ENCODE measurements at places on chromosomes 12 and 14. TPM values are rescaled to one million over a fixed set of nuclear protein-coding genes. Genes with fewer than 3 reads are reported as not detected.

The PLCZ1 gene
- 0.89 TPM for polyA plus RNA-seq

The AKAP3 gene
- polyA plus RNA-seq: 4.7 TPM

The BATF gene
- 0.28 TPM for polyA plus RNA-seq

The DNAH10 gene
- polyA plus RNA-seq: 6.0 TPM

The C12orf54 gene
- polyA plus RNA-seq: 0.49 TPM

The DDX23 gene
- 110 TPM for polyA plus RNA-seq

The DDN gene
- polyA plus RNA-seq: 85.4 TPM

The TBX3 gene
- 94.4 TPM for polyA plus RNA-seq

DNA sequence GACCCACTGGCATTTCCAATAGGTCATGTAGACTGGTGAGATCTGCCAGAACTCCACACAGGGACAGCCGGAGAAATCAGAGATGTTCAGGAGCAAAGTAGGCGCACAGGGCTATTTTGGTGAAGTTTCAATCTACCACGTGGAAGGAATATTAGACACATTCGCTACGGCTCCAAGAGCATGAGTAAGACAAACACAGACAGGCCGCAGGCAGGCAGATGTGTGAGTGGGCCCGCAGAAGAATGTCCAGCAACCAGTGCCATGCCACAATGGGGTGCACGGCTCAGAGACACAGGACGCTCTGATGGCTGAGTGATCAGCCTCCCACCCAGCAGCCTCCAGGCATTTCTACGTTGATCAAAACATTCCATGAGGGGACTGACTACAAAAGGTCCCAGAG, 10.4 kb downstream of the SLC15A4 start:
- DNase-seq: no peak

DNA sequence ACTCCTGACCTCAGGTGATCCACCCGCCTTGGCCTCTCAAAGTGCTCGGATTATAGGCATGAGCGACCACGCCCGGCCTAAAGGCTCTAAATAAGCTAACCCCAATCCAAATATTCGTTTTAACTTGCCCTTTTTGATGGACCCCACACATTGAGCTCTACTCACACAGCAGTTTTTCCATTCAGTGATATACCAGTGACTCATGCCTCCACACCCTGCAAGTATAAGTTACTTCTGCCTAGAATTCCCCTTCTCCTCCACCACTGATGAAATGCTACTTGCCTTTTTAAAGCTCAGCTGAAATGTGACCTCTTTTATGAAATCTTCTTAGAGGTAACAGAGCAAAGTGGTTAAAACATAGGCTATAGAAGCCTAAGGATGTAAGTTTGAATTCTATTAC, 68.8 kb downstream of the EXOC5 start:
- DNase-seq: no peak

DNA sequence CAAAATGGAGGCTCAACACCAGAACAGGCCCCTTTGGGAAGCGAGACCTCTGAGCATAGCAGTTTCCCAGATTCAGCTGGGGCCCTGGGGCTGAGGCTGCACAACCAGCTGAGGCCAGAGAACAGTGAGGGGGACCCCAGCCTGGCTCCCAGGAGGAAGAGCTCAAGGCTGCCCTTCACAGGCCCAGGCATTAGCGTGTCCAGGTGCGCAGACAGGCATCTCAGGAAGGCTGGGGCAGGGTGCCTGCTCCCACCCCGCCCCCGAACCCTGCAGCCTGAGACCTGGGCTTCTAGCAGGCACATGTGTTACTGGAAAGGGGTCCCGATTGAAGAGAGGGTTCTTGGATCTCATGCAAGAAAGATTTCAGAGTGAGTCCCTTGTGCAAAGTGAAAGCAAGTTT, 27.2 kb downstream of the CALM1 start:
- DNase-seq: no peak

DNA sequence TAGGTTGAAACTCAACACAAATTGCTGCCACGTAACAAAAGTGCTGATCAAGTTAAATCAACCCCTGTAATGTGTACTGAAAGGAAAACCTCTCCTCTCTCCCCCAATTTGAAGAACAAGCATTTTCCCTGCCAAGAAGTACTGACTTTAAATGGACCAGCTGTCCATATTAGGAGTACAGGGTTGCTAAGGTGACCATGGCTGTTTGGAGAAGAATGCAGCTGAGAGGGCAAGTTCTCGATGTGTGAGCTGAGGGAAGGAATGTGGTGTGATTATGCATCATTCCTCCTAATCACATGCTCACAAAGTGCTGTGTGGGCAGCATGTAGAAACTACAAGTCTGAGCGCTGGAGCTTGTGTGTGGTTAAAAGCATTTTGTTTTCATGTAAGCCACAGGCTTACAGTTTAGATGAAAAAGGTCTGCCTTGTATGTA, 50.9 kb upstream of the CCT2 start:
- peak; percentile 60 for DNase-seq

DNA sequence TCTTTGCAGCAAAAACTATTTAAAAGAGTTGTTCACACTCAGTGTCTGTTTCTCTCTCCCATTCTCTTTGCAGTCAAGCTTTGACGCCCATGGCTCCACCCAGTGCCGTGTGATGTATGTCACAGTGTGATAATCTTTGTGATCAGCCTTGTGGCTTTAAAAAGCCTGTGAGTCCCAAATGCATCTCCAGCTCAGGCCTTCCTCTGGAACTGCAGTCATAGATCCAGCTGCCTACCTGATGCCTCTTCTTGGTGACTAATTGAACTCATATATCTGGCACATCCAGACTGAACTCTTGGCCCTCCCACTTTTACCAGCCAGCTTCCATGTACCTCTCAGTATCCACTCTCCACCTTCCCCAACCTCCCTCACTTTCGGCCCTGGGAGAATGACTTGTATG, 182.8 kb upstream of the ARHGAP5 start:
- DNase-seq: no peak

- no peak for DNase-seq
These were observed 46.9 kb downstream of the ZDHHC17 start for GRCh38 chr12:76810671-76811419.

GRCh38 chr14:104805326-104805678, 4.4 kb downstream of the ZBTB42 start:
- no peak for DNase-seq

- DNase-seq: no peak
These were observed 144.1 kb upstream of the AMIGO2 start for GRCh38 chr12:47223848-47224213.

DNA sequence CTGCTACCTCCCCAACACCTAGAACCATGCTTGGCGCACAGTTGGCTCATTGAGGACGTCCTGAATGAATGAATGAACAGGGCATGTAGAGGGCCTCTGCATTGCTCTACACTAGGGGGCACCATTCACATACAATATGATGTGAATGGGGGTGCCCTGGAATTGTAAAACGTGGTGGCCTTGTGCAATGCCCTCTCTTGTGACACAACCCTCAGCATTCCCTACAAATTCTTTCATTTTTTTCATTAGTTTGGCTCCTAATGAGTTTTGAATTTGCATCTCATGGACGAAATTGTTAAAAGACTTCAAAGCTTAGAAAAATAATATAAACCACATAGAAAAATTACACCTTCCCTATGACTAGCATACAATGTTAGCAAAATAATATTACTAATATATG, 2.3 kb upstream of the DIO2 start:
- no peak for DNase-seq

GRCh38 chr12:124125203-124125871, 152.3 kb downstream of the ZNF664 start:
- DNase-seq: no peak

- no peak for DNase-seq
These were observed 169.2 kb downstream of the PIK3C2G start for GRCh38 chr12:18430425-18431048.

All from left renal cortex interstitium (tissue), 4 donors.